Caco-2 (cell line): ENCODE measurements at places on chromosomes 7 and 10.

GRCh38 chr7:128357217-128357613, 4.3 kb downstream of the PRRT4 start:
- no peak for DNase-seq

DNA sequence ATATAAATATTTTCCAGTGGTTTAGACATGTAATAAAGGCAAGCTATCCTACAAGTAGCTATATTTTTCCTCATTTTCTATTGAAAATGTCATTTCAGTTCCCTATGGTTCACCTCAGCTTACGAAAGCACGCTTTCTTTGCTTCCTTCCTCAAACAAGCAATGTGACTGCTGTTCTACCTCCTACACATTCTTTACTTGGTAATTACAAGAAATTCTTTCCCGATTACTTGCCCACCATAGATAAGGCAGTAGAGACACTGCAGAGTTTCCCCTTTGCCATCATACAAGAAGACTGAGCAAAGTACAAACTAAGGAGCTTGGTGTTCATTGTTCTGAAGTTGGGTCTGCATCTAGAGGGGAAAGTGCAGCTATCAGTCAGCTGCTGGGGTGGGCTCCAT, 249.4 kb downstream of the CRPPA start:
- DNase-seq = peak; percentile 24

DNA sequence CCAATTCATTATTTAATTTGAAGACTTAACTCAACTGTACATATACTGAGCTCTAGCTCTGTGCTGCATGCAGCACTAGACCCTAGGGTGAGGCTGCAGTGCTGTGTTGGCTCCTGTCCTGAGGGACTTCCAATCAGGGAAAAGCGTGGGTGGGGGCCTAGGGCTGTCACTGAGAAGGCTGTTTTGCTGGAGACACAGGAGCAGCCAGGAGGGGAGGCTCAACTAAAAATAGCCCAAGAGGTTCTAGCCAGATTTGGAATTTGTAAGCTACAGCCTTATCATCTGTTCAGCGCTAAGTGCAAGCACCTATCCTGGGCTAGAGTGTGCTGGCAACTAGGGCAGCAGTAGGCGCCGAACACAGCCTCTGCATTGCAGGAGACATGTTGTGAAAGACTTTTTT, 121.1 kb downstream of the VWC2 start:
- no peak for DNase-seq

DNA sequence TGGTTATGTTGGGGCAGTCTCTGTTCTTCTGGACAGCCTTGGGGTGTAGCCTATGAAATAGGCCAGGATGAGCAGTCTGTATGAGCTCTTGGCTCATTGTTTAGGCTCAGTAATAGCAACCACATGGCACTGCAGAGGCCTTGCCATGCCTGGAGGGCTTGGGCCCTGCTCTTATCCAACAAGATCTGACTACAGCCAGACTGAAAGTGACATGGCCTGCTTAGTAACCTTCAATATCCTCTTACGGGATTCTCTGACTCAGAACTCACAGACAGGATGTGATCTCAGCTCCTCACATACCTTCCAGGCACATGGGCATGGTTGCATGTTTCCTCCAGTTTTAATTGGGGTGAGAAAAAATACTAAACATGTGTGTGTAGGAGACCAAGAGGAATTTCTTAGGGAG, 289.3 kb downstream of the PTEN start:
- no peak for DNase-seq

- no peak for DNase-seq
Measured at GRCh38 chr7:4461531-4461930, 220.6 kb upstream of the FOXK1 start.

- DNase-seq = no peak
Measured at GRCh38 chr10:10854725-10855124, 162.9 kb upstream of the CELF2 start.
